ENCODE measurements at places on chromosomes 16 and 17. TPM values are rescaled to one million over a fixed set of nuclear protein-coding genes. Genes with fewer than 3 reads are reported as not detected.

DNA sequence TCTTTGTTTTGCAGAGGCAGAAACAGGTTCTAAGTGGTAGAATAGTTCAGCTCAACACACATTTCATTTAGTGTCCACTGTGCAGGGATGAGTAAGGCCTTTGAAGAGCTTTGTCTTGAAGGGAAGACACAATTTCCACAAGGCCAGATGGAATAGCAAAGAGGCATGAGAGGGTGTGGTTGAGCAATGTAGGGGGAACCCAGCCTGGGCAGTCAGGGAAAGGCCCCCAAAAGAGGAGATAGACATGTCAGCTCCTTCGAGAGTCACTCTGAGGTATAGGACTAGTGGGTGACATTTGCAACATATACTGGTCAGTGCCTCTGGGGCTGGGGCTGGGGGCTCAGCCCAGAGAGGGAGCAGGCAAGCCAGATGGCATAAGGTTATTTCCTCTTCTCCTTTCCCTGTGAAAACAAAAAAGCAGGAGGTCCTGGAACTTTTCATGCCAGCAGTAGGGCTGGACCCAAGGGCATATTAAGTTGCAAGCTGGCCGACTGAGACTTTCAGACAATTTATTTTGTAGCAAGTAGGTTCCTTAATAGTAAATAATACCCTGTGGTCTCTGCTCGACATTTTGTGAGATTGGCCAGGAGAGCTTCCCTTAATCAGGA lies 7.1 kb downstream of the ALKBH5 start:
- peaks cover 74% of the 10 kb centered on the region for H3K36me3 ChIP-seq
- H3K4me1 ChIP-seq = peaks cover 5% of the 10 kb centered on the region
- H3K4me3 ChIP-seq = no peak overlapping the region

Gene EME2
- total RNA-seq = 63.6 TPM

Gene DBNDD1
- total RNA-seq = 86.8 TPM

- peaks cover 41% of the 10 kb centered on the region for H3K36me3 ChIP-seq
- no peak for DNase-seq
- H3K4me1 ChIP-seq = peaks cover 5% of the 10 kb centered on the region
Observed at GRCh38 chr17:8150194-8151119, 1.7 kb downstream of the PER1 start.

Gene MBTPS1
- 48.7 TPM for total RNA-seq

DNA sequence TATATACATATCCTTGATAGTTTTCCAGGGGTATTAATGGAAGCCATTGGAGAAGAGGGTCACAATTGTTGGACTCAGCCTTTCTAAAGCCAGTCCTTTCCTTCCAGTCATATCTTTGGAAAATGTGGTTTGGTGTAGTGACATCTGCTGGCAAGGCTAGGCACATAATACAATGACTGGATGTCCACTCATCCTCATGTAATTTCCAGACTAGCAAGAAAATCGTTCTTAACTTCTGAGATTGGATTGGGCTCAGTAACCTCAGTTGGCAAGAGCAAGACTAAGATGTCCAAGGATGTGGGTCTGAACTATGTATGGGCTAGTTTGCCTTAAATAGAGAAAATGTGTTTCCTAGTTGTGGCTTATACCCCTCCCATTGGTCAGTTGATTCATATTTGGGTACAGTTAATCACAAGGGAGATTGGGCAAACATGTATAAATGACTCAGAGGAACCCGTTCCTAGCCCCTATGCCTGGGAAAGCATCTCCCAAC lies 8.7 kb upstream of the KAT7 start:
- no peak overlapping the region for H3K27ac ChIP-seq
- DNase-seq = no peak
- H3K27me3 ChIP-seq = no peaks in the 10 kb centered on the region

Gene TMC5
- 2.3 TPM for total RNA-seq

Gene ZG16
- total RNA-seq = not detected

DNA sequence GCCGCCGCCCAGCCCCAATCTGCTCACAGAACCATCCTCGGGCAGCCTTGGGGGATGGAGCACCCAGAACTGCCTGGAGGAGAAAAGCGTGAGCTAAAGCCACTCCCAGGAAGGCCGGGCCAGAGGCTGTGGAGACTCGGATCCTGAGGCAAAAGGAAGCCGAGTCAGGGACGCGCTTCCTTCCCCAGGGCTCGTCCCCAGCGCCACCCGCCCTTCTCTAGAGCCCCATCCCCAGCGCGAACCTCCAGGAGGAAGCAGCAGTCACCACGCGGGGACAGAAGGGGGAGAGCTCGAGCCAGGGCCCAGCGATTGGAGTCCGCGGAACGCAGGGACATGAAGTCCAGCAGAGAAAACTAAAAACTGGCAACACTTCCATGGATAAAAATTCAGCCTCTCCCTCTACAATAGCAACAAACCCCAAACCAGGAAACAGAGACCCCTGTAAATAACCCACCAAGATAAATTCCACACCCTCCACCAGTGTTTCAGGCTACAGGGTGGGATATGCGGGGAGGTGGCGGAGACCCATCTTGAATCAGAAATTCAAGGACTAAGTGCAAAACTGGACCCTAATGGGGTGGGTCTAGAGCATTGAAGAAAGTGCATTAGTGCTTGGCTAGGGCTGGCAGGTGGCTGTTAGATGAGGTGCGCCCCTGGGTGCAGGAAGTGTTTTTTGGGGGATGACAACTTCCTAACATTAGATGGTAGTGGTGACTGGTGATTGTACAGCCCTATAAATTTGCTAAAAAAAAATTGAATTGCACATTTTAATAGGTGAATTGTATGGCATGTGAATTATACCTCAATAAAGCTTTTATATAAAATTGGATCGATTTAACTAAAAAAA lies 116.1 kb upstream of the METRNL start:
- peaks cover 18% of the 10 kb centered on the region for H3K36me3 ChIP-seq
- DNase-seq = peak; percentile 90
- peak overlapping the region; percentile 54 for H3K4me3 ChIP-seq

Gene CD79B
- total RNA-seq = 0.96 TPM
